ENCODE measurements at places on chromosomes 5 and 9.

GRCh38 chr9:87422999-87423398, 74.7 kb upstream of the DAPK1 start:
- DNase-seq: no peak

GRCh38 chr5:110258460-110259216, 467.8 kb downstream of the TMEM232 start:
- no peak for DNase-seq

- DNase-seq: no peak
Measured at GRCh38 chr9:98597236-98597771, 111.4 kb downstream of the GABBR2 start.

DNA sequence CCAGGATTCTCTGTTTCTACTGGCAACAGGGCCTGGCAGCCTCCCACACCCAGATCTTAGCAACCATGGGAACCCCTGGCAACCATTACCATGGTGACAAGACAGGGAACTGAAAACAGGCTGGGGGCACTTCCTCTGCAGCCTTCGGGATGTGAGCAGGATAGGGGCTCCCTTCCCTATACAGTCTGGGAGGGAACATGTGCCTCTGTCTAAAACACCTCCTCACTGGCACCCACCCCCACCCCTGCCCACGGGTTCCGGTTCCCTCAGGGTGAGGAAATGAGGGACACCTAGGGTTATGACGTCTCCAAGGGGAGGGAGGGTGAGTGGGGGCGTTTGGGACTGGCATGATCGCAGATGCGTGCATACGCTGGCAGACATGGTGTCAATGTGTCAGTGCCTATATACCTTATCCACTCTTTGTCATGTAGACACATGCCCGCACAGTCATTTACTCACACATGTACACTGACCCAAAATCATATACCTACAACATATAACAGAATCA, 3.0 kb upstream of the DNAJB5 start:
- DNase-seq: no peak

Measured in GM13977 (cell line).